GM19239 (cell line): ENCODE measurements at places on chromosomes 1 and 21.

- DNase-seq: no peak
These were observed 55.7 kb downstream of the RGS4 start for GRCh38 chr1:163124812-163125211.

- DNase-seq: no peak
These were observed 21.0 kb downstream of the ATF3 start for GRCh38 chr1:212629450-212630157.

DNA sequence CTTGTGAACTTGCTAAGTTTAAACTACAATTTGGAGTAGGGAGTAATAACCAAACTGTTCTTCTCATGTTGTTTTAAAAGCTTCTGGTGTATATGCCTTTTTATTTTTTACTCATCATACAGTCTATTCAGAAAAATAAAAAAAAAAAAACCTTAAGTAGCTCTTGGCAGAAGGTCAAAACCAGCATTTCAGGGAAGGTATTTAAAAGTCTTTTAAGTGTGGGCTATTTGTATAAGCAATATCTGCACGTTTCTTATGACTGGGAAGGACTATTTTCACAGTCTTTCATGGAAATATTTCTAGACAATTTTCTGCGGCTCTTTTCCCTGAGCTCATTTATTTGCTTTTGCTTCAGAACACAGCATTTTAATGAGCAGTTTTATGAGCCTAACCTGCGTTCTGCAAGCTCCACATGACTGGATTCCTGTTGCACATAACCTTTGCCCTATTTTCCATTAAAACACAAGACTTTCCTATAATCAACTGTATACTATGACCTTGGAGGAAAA lies 60.9 kb upstream of the C1orf105 start:
- no peak for DNase-seq

DNA sequence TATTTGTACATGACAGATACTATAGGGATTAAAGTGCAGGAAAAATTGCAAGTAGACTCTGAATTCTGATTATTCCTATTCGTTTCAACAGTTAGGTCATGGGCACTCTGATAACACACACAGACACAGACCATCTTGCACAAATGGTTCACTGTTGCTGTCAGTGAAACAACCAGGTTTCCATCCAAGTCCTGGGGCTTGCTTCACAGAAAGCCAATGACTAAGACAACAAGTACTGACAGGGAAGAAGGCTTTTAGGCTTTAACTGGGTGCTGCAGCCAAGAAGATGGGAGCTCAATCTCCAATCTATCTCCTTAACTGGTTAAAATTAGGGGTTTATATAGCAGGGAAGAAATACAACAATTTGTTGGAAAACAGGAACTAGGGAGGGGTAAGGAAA lies 57.6 kb downstream of the RIMS3 start:
- no peak for DNase-seq
